Femur (tissue), 1 donor: ENCODE measurements at places on chromosomes 4 and X.
A peak's percentile ranks its signal among the peaks of the same experiment; 100 is the strongest.

GRCh38 chr4:89823416-89823815, 13.5 kb downstream of the SNCA start:
- no peak for DNase-seq

GRCh38 chrX:148498067-148498466, 2.4 kb upstream of the AFF2 start:
- DNase-seq = no peak

DNA sequence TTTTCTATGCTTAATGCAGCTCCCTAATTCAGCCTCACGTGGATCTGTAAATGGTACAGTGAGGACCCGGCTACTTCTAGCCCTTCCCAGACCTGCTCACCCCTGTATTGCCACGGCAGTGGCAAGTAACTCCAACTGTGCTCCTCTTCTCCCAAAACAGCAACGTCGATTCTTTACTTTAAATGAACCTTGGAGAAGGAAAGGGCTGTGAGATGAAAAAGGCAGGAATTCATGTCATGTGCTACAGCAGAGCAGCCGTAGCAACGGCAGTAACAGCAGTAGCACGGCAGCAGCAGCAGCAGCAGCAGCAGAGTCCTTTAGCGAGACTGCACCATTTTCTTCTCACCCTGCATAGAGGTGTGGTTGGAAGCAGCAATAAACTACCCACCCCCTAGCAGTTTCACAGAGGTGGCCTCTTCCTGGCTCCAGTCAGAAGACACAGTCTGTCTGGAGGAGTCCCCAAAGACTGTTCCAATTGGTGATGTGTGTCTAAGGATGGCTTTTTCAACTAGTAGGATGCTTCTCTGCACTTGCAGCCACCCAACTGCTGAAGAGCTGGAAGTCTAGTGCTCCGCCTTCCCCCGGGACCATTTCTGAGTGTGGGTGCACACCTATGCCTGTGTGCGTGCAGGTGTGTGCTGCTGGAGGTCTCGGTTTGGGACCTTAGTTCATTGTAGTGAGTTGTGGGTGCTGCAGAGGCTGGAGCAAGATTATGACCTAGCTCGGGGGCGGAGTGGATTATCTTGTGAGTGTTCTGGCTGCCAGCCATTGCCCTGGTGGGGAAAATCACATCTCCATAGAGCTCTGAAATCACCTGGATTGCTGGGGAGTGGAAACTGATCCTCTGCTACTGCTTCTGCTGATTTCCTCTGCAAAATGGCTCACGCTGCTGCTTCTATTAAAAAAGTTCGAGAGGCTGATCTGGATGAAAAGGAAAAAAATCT, 67.2 kb downstream of the ANK2 start:
- peak; percentile 37 for DNase-seq

DNA sequence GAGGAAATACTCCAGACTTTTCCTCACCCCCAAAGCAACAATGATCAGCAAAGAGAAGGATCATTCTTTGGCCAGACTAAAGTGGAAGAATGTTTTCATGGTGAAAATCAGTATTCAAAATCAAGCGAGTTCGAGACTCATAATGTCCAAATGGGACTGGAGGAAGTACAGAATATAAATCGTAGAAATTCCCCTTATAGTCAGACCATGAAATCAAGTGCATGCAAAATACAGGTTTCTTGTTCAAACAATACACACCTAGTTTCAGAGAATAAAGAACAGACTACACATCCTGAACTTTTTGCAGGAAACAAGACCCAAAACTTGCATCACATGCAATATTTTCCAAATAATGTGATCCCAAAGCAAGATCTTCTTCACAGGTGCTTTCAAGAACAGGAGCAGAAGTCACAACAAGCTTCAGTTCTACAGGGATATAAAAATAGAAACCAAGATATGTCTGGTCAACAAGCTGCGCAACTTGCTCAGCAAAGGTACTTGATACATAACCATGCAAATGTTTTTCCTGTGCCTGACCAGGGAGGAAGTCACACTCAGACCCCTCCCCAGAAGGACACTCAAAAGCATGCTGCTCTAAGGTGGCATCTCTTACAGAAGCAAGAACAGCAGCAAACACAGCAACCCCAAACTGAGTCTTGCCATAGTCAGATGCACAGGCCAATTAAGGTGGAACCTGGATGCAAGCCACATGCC, 89.7 kb downstream of the TET2 start:
- DNase-seq = no peak

GRCh38 chr4:168484626-168485025, 4.3 kb upstream of the DDX60L start:
- DNase-seq = no peak

DNA sequence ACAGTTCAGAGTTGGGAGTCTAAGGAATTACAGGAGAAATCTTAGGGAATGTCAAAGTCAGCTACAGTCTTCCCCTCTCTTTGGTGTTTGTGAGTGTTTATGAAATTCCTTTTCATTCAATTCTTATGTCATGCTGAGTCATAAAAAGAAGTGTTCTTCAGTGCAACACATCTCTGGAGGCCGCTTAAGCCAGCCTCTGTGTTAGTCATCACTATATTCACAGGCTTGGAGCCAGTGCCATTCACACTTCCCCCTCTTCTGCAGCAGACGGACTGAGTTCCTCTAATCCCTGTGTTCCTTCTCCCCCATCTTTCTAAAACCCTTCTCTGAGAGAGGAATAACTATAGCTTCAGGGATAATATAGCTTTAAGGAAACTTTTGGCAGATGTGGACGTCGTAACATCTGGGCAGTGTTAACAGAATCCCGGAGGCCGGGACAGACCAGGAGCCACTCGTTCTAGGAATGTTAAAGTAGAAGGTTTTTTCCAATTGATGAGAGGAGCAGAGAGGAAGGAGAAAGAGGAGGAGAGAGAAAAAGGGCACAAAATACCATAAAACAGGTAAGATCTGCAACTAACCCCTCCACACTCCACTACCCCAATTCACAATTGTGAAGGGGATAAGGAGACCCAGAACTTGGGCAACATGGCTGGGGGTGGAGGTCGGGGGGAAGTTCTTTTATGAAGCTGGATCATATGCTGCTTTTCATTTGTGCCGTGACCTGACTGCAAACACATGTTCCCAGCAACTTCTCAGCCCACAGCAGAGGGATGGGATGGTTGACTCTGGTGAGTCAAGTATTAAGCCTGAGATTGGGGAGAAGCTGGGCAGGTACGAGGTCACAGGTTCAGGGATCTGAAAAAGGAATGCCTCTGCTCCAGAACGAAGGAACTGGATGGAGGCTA, at the start of gene SRPX2:
Gene SRPX2 (plus strand): TSS at position 244 of the 905 bp plus-strand sequence. CDS start 2,124 bp downstream, outside the sequence.
- peak; percentile 68 for DNase-seq

DNA sequence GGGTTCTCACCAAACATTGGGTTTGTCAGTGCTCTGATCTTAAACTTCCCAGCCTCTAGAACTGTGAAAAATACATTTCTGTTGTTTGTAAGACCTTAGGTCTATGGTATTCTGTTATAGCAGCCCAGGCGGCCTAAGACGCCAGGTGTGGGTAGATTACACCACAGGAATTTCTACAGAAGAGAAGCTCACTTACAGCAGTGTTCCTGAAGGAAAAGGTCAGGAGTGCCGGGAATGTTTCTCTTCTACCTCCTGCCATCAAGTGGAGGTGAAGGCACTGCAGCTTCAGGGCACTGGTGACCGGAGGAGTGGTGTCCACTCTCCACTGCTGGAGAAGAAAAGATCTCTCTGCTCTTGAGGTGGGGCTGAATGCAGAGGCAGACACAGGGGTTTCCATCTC, 45.7 kb downstream of the FHDC1 start:
- DNase-seq = no peak

- peak; percentile 74 for DNase-seq
Measured at GRCh38 chrX:53280331-53281320, 758 bp downstream of the IQSEC2 start.

DNA sequence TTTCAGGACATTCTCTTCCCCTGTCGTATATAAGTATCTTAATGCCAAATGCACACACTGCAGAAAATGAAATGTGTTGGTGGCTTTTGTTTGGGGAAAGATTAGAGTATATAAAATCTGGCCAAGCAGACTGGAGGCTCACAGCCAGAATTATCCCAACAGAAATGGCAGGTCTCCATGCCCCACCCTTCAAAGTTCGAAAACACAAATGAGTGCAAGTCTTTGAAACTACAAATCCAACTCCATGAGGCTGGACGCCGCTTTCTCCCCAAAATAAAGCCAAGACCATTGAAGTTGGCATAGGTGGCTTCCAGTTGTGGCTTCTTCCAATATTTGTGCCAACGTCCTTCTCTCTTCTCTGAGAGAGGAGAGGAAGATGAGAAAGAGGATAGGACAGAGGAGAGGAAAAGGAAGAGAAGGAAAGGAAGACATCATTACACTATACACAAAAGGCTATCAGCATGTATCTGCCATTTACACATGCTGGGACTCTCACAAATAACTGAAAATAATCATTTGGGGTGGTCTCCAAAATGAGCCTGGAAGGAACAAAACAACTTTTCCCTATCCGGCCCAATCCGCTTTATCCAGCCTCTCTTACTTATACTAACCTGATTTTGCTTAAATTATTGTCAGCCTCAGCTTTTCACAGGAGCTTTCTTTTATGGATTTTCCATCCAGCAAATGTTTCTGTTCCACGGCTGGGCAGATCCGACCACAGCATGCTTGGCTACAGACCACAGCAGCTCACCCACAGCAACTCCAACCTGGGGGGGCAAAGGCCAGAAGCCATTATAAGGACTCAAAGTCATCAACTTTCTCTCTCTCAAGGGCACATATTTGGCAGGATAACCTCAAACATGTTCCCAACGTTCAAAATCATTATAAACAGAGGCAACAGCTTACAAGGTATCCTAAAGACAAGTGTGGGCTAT, 71.7 kb downstream of the APBB2 start:
- DNase-seq = peak; percentile 84

DNA sequence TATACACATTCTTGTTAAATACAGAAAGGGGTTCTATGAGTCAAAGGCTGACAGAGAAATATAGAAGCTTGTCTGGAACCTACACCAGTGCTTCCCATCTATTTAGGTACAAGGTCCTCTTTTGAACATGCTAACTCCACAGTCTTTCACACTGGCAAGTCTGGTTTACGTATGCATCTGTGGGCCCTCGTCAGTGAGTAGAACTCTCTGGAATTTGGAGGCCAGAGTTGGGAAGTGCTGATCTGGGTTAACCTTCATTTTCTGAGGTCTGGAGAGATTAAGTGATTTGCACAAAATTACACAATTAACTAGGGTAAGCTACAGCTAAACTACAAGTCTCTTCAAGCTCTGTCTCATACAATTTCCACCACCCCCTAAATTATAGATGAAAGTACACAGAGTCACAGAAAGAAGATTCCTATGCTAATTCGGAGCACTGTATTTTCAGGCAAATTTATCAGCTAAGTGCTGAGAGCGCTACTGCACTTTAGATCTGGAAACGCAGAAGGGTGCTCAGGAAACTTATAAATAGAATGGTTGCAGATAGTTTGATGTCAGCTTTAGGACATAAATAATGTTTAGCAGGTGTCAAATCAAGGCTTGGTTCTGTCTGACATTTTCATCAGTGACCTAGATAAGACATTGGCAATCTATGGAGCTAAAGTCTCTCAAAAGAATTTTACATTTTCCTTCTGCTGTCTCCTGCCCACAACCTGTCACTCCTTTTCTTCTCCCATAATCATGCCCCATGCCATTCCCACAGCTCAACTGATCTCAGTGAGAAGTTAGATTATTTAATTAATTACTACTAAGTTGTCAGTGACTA, 43.0 kb upstream of the PDLIM5 start:
- no peak for DNase-seq

GRCh38 chr4:27178061-27178460, 317.4 kb downstream of the STIM2 start:
- no peak for DNase-seq

DNA sequence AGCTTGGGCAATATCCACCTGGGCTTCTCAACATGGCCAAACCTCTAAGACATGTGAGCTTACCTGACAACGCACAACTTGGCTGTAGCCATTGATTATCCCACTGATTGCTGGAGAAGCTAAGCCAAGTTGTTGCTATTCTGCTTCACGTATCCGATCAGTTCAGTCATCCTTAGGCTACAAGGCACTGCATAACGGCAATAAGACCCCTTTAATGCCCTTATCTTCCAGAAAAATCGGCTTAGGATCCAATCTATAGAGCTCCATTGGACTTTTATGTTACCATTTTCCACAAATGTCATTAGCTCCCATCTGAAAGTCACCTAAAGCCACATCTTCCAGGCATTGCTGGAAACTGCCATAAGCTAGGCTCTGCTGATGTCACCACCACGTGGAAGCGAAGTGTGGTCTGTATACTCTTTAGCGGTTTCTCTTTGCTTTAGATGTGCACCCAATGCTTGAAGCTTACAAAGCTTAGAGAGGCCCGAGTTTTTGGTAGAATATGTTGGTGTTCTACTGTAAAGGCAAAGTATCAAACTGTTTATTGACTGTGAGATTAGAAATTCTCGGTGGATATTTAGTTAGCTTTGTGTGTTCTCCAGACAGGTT, 163.1 kb downstream of the CPE start:
- no peak for DNase-seq

DNA sequence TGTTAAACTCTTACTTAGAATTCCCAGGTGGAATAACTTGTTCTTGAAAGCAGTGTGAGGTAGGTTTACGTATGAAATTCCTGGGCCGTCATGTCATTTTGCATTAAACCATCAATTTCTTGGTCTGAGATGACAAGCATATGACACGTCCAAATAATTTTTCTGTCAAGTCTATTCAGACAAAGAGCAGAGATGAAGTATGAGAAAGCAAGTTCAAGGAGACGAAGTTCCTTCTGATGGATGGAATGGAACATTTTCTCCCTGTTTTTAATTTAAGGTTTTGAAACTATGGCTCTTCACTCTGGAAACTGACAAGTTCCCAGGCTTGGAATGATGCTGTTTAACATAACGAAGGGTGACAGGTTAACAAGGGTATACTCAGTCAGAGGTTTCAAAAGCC, 252.8 kb upstream of the SFRP2 start:
- DNase-seq = no peak

DNA sequence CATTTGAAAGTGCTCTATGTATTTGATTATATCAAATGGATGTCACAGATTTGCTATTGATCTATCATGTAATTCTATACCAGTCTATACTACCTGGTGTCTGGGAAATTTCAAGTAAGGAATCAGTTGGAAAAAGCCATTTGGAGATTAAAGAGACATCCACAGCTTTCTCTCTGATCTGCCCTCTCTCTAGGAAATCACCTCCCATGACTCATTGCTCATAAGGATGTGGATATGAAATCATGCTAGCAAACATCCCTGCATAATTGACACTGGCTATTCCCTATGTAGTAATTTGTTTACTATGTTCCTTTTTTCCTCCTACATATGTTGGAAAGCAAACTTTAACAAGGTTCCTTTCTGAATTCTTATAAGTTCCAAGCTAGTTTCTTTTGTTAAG, 94.3 kb downstream of the TEX13A start:
- no peak for DNase-seq

DNA sequence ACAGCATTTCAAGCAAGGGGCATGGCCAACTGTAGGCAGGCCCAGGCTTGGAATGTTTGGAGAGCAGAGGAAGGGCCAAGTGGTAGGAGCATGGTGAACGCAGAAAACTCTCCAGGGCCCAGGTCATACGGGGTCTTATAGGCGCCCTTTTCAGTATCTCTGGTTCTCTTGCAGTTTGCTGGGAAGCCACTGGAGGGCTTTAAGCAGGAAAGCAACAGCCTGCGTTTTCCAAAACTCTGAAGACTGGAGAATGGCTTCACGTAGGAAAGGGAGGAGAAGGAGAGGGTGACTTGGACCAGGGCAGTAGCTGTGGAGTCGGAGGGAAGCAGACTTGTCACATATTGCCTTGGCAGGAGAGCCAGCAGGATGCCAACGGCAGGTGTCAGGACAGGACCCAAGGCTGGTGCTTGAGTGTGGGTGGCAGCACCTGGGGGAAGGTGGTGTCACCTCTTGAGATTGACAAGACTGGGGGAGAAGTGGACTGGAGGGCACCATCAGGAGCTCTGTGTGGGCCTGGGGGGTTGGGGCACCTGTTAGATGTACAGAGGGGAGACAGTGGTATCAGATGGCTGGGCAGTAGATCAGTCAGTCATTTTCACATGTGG, 21.9 kb downstream of the TKTL1 start:
- DNase-seq = no peak
